ENCODE measurements at places on chromosomes 4 and X.

DNA sequence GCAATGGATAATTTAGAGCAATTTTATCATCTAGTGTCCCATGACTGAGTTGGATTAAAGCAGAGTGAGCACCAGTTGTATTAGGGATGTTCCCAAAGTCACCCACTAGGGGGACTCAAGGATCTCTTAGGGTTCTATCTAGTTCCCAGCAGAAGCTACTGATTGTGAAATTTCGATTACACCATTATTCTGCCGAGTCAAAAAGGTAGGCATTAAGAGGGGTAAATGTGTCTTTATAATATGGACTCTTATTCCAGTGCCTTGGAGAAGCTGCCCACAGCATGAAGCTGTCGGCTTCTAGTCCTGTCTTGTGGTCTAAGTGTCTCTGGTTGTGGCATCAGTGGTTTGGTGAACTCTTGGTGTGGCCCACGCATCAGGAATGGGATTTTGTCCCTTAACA is 53.3 kb downstream of the RGS12 start:
- DNase-seq = no peak

DNA sequence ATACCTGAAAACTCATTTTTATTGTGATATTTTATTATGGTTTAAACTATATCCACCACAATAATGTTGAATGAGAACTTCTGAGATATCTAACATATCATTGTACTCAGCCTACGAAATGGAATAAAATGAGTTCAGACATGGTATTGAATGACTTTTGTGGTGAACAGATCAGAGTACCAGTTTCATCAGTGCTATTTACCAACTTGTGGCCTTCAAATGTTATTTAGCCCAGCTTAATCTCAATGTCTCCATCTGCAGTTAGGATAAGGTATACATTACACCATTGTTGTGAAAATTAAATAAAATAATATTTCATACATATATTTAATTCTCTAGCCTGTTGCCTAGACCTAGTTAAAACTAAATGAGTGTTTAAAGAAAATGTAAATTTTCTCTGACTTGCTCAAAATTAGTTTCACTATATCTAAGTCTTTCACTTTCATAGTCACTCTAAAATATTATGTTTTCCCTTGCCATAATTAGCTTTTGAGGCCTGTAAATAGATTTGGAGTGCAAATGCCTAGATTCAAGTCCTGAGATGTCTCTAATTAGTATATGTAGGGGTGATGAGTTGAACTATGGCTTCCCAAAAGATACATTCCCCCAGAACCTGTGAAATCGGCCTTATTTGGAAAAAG is 594.2 kb downstream of the STPG2 start:
- DNase-seq = no peak

GRCh38 chr4:156705311-156705710 is 266.3 kb downstream of the PDGFC start:
- no peak for DNase-seq

DNA sequence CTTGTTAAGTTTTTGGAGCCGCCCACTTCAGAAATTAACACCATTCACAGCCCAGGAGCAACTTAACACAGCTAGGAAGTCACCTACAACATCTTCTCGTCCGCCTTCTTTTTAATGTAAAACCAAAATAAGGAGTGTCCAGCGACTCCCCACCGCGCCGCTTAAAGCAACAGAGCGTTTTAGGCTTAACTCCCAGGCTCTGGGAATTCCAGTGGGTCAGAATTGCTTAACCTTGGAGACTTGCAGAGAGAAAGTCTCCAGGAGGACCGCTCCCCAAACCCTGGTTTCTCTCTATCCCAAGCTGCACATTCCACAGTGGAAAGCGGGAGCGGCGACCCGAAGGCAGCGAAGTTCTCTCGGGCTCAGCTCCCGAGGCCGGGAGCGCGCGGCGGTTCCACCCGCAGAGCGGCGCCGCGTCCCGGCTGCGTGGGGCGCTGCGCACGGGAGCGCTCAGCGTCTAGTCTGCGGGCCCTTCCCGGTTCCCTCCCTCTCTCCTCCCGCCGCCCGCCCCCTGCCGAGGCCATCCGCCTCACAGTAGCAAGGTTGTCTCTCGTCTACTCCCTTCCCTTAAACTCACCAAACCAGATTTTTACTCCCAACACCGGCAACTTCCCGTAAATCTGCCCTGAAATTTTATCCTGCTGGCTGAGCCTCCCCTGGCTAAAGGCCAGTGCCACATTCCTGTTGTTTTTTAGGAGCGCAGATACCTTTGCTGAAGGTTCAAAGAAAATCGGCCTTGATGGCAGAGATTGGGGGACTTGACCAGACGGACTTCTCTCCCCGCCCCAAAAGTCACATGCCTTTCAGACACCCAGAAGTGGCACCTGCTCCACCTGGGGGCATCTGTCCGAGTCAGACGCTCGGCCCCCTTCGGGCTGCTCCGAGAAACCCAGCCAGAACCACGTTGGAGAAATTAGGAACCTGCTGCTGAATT is at the start of gene RBM47:
RBM47 (minus strand) TSS at position 464 of the 934 bp plus-strand sequence. CDS start 190,971 bp downstream, outside the sequence.
- DNase-seq = no peak

DNA sequence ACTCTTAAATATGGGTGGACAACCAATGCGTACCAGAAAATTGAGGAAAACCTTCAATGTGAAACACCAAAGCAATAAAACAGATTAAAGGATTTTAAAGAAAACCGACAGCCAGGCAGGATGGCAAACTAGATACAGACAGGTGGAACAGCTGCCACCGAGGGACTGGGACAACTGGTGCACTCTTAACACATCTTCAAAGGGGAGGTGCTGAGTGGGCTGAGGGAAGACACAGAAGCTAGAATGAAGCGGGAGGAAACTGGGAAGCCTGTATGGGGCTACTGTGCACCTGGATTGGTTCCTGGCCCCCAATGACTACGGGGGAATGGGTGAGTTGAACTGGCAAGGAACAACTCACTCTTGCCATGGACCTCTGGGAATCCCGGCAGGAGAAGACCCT is 20.7 kb downstream of the ZNF280C start:
- no peak for DNase-seq

GRCh38 chr4:115293093-115293462 is 179.7 kb upstream of the NDST4 start:
- DNase-seq = no peak

DNA sequence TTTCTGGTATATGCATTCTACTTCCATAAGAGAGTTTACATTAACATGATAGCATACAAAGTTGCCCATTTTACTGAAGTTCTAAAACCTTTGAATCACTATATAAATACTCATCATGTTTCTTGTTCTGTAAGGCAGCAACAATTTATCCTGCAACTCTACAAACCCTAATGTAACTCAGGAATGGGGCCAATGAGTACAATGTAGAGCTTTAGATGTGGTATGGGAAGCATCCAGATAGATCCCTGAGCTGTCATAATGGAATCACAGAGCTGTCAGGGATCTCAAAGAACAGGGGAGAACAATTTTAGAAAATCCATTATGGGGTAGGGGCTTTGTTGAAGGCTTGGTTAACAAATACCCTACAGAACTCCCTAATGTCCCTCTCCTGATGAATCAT is 88.5 kb downstream of the DCUN1D4 start:
- DNase-seq = no peak

GRCh38 chr4:93761286-93761685 is 67.3 kb upstream of the ATOH1 start:
- no peak for DNase-seq

GRCh38 chr4:162209706-162210105 is 45.9 kb upstream of the FSTL5 start:
- no peak for DNase-seq

DNA sequence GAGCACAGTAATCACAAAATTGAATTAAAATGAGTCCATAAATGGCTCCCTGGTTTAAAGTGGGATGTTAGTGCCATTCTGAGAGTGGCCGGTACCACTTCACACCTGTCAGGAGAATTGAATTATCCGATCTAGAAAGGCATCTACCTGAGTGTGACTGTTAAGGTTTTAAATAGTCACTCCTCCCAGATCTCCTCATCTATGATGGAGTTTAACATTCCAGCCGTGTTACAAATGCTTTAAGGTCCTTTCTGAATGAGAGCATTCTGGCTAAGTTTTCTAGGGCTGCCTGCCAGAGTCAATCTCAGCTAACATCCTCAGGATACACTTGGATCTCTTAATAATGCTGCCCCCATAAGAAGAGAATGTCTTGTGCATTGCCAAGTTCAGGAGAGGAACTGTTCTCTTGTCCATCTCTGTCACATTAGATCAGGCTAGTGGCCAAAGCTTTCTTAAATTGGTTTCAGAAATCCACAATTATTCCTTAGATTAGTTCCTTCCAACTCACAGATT is 231.1 kb downstream of the SLC39A8 start:
- no peak for DNase-seq

GRCh38 chr4:3857269-3857926 is 91.2 kb downstream of the ADRA2C start:
- no peak for DNase-seq

GRCh38 chrX:30296408-30297254 is 12.6 kb downstream of the NR0B1 start:
- no peak for DNase-seq

GRCh38 chr4:35993606-35994005 is 250.7 kb downstream of the ARAP2 start:
- no peak for DNase-seq

DNA sequence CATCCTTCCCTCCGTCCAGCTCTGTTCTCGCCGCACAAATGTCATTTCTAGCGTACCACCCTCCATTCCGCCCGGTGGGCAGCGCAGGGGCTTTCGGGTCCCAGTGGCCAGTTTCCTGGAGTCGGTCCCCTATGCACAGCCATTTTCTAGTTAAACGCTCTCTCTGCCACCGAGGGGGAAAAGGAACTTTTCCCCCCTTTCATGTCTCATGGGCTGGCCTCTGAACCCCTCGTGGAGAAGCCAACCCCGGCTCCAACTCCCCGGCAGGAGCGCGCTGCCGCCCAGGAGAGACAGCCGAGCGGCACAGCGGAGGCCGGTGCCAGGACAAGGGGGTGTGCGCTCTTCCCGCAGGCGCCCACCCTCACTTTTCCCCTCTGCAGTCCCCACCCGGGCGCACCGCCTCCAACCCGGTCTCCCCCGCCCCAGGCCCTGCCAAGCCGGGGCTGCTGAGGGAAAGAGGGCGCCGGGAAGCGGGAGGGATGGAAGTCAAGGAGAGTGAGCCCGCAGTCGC is 662 bp downstream of the APBB2 start:
- no peak for DNase-seq

DNA sequence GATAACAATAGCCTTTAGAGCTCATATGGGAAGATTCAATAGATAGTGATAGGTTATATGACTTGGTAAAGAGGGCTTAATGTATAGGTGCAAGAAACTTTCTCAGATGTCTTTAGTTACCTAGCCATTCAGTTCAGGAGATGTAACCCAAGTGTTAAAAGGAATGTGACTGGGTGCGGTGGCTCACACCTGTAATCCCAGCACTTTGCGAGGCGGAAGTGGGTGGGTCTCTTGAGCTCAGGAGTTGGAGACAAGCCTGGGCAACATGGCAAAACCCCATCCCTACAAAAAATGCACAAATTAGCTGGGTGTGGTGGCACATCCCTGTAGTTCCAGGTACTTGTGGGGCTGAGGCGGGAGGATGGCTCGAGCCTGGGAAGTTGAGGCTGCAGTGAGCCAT is 7.9 kb downstream of the TET2 start:
- no peak for DNase-seq

DNA sequence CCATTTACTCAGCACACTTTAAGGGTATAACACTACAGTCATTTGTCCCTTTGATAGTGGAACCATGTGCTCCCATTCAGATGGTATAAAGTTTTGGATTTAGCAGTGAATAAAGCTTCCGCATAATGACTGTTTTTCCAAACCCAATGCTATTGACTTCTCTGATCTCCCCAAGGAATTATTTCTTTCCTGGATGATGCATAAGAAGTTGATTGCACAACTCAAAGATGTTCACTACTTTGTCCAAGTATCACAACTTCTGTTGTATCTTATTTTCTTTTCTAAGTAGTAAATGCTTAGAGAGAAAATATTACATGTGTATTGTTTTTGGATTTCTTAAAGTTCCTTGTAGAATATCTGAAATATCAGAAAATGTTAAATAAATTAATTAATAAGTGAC is 300.2 kb downstream of the GPM6A start:
- no peak for DNase-seq

DNA sequence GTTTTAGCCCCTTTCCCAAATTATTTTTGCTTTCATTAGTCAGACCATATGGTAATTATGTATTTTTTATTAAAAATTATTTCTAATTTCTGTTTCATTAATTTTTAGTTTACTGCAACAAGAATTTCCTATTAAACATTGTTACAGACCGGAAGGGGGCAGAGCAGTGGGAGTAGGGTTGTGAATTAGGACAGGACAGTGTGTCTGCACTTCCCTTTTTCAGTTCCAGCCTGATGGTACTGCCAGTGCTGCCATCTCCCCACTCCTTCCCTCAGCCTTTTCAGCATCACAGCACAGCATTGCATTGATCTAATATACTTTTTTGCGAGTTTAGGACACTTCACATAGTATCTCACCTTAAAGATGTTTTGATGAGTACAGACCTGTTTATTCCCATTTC is 76.5 kb downstream of the STIM2 start:
- no peak for DNase-seq
